ENCODE measurements at places on chromosomes 2 and 18.
A peak's percentile ranks its signal among the peaks of the same experiment; 100 is the strongest.

- DNase-seq, result no peak
- peaks cover 24% of the 10 kb centered on the region for H3K4me1 ChIP-seq
- no peak overlapping the region for H3K27ac ChIP-seq
- no peak overlapping the region for H3K4me3 ChIP-seq
- H3K36me3 ChIP-seq, result no peaks in the 10 kb centered on the region
Measured at GRCh38 chr2:100592226-100592625, 29.4 kb downstream of the PDCL3 start.

DNA sequence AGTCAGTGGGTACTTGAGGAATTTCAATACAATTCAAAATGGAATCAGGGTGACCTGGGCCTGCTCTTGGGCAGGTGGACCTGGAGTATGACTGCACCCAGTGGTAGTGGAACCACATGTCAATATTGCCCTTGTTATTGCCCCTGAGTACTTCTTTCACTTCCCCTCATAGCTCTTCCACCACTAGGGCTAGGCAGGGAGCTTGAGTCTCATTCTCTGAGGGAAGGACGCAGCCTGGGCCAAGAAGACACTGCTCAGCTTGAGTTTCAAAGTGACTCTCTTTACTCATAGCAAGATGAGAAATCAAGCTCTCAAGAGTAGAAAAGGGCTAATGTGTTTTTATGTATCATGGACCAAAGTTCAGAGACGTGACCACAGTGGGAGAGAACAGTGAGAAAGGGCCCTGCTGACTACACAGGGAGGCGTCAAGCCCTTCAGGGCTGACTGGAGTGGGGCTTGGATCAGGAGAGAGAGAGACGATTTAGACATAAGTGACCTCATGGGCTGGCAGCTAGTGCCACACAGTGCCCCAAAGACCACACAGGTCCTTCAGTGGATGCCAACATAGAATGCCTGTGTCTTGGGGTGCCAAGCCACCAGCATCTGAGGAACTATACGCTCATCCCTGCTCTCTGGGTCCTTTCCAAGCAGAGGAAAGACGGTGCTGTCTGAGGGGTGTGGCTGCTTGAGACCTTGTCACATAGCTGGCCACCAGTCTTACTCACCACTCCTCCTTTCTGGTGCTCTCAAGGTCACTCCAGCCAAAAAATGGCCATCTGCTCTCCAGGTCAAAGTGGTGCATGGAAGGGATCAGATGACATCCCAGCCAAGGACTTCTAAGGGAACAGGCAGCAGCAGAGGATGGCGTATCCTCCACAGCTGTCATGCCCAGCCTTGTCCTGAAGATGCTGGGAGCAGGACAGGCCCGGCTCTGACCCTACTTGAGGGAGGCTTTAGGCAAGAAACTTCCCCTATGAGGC lies 13.0 kb downstream of the PTMA start:
- peak overlapping the region; percentile 5 for H3K4me3 ChIP-seq
- H3K4me1 ChIP-seq, result peaks cover 44% of the 10 kb centered on the region
- H3K36me3 ChIP-seq, result no peaks in the 10 kb centered on the region
- DNase-seq, result no peak

DNA sequence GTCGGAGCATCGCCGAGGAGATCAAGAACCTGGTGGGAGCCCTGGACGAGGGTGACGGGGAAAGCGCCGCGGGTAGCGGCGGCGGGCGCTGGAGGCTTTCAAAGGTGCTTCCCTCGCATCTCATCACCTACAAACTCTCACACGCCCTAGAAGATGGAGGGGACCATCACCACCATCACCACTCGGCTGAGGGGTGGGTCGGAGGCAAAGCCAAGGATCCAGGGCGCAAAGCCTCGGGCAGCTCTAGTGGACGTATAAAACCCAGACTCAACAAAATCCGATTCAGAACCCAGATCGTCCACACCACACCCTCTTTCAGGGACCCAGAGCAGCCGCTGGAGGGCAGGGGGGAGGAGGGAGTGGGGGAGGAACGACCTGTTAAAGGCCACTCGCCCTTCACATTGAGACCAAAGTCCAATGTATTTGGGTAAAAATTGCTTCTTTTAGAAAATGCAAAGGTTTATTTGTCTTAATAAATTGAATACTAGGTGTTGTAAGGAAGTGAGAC lies 1.5 kb downstream of the SOWAHC start:
- no peak for DNase-seq
- peaks cover 15% of the 10 kb centered on the region for H3K4me1 ChIP-seq
- peaks cover 3% of the 10 kb centered on the region for H3K36me3 ChIP-seq
- H3K27ac ChIP-seq, result no peak overlapping the region

DNA sequence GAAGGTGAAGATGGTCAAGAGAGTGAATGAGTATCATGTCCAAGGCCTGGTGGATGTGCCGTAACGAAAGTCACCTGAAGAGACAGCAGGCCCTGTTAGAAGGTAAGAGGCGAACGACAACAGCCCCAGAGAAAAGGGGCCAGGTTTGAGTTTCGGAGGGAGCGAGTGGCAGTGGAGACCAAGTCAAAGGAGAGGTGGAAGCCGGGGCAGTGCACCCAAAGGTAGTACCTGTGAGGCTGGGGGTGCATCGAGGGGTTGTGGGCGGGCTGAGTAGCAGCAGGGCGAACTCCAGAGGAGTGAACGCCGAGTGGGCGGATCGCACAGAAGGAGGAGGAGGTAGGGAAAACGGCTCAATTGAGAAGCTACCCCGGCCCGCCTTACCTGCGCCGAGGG lies 358 bp downstream of the USP37 start:
- H3K4me1 ChIP-seq, result peaks cover 45% of the 10 kb centered on the region
- H3K4me3 ChIP-seq, result peak overlapping the region; percentile 97
- H3K36me3 ChIP-seq, result peaks cover 50% of the 10 kb centered on the region
- peak overlapping the region; percentile 99 for H3K27ac ChIP-seq

DNA sequence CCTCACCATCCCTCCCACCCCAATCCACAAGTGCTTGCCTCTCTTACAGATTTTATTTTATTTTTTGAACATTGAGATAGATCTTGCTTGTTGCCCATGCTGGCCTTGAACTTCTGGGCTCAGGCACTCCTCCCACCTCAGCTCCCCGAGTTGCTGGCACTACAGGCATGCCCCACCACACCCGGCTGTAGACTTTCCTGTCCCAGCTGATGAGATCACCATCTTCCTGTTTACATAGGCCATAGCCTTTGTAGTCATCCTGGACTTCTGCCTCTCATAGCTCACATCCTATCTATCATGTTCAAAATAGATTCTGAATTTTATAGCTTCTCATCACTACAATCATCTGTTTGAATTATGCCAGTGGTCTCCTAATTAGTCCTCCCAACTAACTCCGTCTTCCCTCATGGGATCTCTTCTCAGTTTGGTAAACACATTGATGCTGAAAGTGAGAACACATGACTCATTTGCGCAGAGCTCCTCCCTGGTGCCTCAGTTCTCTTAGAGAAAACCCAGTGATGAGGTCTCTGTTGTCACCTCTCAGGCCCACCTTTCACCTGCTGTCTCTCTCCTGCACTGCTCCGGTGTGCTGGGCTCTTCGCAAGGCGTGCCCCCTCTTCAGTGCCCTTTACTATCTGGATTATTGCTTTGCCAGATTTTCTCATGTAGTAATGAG lies 243.0 kb downstream of the ZNF407 start:
- no peak for DNase-seq
- peaks cover 29% of the 10 kb centered on the region for H3K36me3 ChIP-seq
- no peaks in the 10 kb centered on the region for H3K27me3 ChIP-seq
- H3K4me3 ChIP-seq, result no peak overlapping the region

- H3K4me3 ChIP-seq, result peak overlapping the region; percentile 55
- no peaks in the 10 kb centered on the region for H3K27me3 ChIP-seq
- H3K36me3 ChIP-seq, result no peaks in the 10 kb centered on the region
- no peak for DNase-seq
- H3K27ac ChIP-seq, result peak overlapping the region; percentile 73
Measured at GRCh38 chr2:113138428-113139322, 11.3 kb downstream of the IL1RN start.

- H3K4me1 ChIP-seq, result no peaks in the 10 kb centered on the region
- DNase-seq, result no peak
- no peaks in the 10 kb centered on the region for H3K36me3 ChIP-seq
Measured at GRCh38 chr18:52499644-52500043, 159.6 kb downstream of the DCC start.

- no peak overlapping the region for H3K27ac ChIP-seq
- H3K36me3 ChIP-seq, result no peaks in the 10 kb centered on the region
- DNase-seq, result no peak
- H3K27me3 ChIP-seq, result no peaks in the 10 kb centered on the region
- peaks cover 24% of the 10 kb centered on the region for H3K4me1 ChIP-seq
Measured at GRCh38 chr2:174667250-174667860, 69.8 kb upstream of the WIPF1 start.

GRCh38 chr2:188762151-188762550 lies 212.0 kb upstream of the COL3A1 start:
- H3K4me1 ChIP-seq, result no peaks in the 10 kb centered on the region
- DNase-seq, result no peak
- H3K27ac ChIP-seq, result no peak overlapping the region
- H3K27me3 ChIP-seq, result no peaks in the 10 kb centered on the region

- H3K27me3 ChIP-seq, result peaks cover 3% of the 10 kb centered on the region
- H3K4me1 ChIP-seq, result no peaks in the 10 kb centered on the region
- DNase-seq, result no peak
- no peak overlapping the region for H3K27ac ChIP-seq
- H3K36me3 ChIP-seq, result no peaks in the 10 kb centered on the region
Measured at GRCh38 chr2:216890138-216890537, 30.3 kb upstream of the TNP1 start.

DNA sequence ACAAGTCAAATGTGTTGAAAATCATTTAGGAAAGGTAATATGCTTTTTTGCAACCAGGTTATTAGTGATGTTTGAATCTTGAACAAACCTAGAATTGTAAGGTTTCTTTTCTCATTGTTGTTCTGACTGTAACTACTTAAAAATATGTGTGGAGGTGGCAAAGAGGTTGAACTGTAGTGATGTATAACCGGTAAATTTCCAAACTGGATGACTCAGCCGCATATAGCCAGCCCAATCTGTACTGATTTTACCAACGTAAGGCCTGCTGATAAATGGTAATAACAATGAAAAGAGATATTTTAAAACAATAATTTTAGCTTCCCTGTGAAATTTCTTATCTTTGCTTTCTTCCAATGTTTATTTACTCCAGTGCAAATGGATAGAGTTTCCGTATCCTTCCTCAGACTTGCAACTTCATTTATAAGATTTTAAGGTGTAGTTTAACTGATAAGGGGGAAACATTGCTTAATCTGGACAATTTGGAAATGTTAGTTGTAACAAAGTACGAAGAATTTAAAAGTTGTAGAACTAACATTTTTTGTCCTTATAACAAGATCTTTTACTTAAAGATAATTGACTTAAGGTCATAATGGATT lies 1170.4 kb upstream of the ZEB2 start:
- H3K4me1 ChIP-seq, result peaks cover 56% of the 10 kb centered on the region
- peak overlapping the region; percentile 56 for H3K27ac ChIP-seq
- no peaks in the 10 kb centered on the region for H3K27me3 ChIP-seq
- H3K4me3 ChIP-seq, result no peak overlapping the region

DNA sequence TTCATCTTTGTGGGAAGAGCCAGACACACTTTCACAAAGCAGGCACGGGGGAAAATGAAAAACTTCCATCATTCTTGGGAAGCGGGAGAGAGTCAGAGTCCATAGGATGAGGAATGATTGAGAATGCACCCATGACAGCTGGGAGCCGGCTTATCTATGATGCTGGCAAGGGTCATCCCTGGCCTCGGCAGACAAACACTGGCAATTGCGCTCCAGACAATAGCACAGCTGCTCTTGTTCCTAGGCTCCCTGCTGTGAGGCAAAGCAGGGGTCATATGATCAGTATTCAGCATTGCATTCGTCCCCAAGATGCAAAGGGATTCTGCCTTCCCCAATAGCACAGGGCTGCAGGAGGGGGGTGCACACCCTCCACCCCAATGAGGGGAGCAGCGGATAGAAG lies 33.0 kb downstream of the CYRIA start:
- H3K27me3 ChIP-seq, result no peaks in the 10 kb centered on the region
- H3K27ac ChIP-seq, result no peak overlapping the region
- DNase-seq, result no peak

DNA sequence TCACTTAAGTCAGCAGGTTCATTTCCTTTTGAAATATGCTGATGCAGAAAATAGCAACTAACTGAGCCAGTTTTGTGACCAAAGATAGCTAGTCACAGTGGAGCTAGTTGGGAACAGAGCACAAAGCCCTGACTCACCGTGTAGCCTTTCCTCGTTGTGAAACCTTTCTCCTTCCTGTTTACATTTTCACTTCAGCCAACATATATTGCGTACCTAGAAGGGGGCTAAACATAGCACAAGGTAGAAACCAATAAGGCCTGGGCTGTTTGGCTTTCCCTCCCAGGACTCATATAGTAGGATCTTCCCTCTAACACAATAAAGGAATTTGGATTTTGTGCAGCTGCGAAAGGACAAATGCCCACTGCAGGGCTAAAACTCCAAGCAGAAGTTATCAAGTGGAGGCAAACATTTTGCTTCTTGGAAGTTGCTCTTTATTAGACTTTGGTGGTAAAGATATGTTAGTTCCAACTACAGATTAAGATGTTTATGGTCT lies 24.5 kb upstream of the LPIN2 start:
- peaks cover 6% of the 10 kb centered on the region for H3K4me1 ChIP-seq
- DNase-seq, result no peak
- no peaks in the 10 kb centered on the region for H3K27me3 ChIP-seq
- H3K27ac ChIP-seq, result no peak overlapping the region
- no peaks in the 10 kb centered on the region for H3K36me3 ChIP-seq

- no peaks in the 10 kb centered on the region for H3K27me3 ChIP-seq
- H3K4me1 ChIP-seq, result peaks cover 9% of the 10 kb centered on the region
- no peak overlapping the region for H3K4me3 ChIP-seq
- peaks cover 35% of the 10 kb centered on the region for H3K36me3 ChIP-seq
- no peak overlapping the region for H3K27ac ChIP-seq
Measured at GRCh38 chr2:178829299-178829960, 22.2 kb upstream of the TTN start.

DNA sequence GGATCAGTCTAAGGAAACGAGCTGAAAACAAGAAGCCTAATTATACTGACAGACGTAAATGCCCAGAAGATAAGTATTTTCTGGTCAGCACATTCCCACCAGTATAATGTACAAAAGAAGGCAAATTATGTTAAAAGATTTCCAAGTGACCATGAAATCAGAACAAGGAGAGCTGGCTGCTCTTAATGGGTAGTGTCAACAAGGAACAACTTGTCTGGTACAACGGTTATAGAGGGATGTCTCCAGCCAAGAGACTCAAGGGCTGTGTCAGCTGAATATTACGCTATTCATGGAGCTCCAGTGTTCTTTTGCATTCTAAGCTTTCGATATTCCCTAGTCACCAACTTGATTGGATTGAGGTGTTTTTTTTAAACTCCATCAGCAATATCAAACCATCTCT lies 8.6 kb upstream of the L3MBTL4 start:
- H3K27ac ChIP-seq, result no peak overlapping the region
- DNase-seq, result no peak
- H3K4me3 ChIP-seq, result no peak overlapping the region
- H3K27me3 ChIP-seq, result no peaks in the 10 kb centered on the region

DNA sequence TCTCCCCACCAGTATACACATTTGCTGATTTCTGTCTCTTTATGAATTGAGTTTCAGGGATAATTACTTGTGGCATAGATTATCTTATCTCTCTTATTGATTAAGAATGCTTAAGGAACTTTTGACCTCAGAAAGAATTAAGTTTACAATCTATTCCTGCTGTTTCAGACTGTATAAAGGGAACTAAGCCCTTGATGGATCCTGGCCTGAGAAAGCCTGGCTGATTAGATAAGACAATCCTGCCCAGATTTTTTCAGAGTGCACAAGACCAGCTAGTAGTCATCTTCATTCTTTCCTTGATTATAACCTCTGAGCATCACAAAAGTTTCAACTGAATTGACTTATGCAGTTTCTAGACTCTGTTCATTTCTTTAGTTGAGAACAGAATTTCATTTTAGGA lies 22.7 kb upstream of the TFPI start:
- no peaks in the 10 kb centered on the region for H3K4me1 ChIP-seq
- no peak overlapping the region for H3K27ac ChIP-seq
- H3K27me3 ChIP-seq, result no peaks in the 10 kb centered on the region
- no peaks in the 10 kb centered on the region for H3K36me3 ChIP-seq
- no peak overlapping the region for H3K4me3 ChIP-seq
- no peak for DNase-seq
